ENCODE measurements at places on chromosomes 11 and 22.

DNA sequence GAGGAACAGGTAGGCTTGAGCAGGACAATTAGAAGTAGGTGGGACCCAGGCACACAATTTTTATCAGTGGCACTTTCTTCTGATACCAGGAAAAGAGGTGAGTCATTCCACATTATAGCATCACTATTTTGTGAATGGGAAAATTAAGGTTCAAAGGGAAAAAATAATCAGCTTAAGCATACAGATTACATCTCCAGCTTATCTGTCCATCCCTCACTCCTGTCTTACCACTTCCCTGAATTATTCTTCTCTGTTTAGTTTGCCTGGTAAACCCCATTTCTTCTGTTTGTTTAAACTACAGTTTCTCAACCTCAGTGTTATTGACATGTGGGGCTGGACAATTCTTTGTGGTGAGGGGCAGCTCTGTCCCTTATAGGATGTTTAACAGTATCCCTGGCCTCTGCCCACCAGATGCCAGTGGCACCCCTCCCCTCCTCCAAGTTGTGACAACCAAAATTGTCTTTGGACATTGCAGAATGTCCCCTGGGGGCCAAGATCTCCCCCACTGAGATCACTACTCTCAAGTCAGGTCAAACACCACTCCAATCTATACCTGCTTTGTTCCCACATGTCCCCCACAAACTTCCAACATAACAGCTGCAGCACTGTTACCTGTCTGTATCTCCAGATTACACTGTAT is 8.5 kb upstream of the XBP1 start:
- no peak for DNase-seq

GRCh38 chr22:30430933-30431332 is 5.4 kb downstream of the MTFP1 start:
- DNase-seq = no peak

DNA sequence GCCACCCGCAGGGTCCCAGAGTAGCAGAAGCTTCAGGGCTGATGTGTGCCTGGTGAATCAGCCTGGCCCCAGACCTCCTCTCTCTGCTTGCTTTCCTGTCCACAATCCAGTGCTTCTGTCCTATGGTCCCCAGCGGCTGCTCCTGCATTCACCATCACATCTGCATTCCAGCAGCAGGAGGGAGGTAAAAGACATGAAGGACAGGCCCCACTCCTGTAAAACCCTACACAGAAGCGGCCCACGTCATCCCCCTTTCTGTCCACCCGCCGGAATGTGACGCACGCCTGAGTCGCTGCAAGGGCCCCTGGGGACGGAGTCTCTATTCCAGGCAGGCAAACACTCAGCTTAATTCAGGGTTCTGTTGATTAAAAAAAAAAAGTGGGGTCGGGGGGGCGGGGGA is 58.3 kb downstream of the CDKN1C start:
- peak; percentile 24 for DNase-seq

- DNase-seq = no peak
Observed at GRCh38 chr11:73029403-73029802, 112.7 kb downstream of the FCHSD2 start.

GRCh38 chr11:114326151-114326550 is 30.0 kb downstream of the NNMT start:
- no peak for DNase-seq

GRCh38 chr11:18332302-18332701 is 9.9 kb downstream of the GTF2H1 start:
- DNase-seq = no peak

GRCh38 chr11:71255800-71256479 is 3.6 kb upstream of the SHANK2 start:
- DNase-seq = no peak

- no peak for DNase-seq
Observed at GRCh38 chr11:115775846-115776245, 271.6 kb upstream of the CADM1 start.

GRCh38 chr11:126890561-126890960 is 110.0 kb downstream of the KIRREL3 start:
- DNase-seq = no peak

- DNase-seq = no peak
Observed at GRCh38 chr11:84455691-84456090, 1169.5 kb upstream of the CCDC90B start.

DNA sequence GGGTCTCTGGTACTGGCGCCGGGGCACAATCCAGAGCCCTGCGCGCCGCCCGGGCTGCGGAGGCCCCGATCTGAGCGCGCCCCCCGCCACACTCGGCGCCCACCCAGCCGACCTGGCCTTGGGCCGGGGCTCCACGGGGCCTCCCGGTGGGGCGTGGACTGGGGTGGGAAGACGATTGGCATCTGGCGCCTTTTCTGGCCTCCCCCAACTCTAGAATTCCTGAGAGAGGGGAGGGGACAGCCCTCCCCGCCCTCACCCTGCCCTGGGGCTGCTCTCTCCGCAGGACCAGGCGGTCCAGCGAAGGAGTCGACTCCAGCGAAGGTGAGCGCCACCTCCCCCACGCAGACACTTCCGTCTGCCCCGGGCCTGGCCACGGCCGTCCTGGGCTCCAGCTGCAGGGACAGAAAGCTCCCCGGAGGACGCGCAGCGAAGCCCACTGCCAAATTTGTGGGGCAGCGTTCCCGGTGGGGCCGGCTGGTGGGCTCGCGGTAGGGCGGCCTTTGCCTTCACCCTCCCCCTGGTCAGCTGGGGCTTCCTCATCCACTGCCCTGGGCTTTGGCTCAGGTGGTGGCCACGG is 593 bp downstream of the SSH3 start:
- no peak for DNase-seq

DNA sequence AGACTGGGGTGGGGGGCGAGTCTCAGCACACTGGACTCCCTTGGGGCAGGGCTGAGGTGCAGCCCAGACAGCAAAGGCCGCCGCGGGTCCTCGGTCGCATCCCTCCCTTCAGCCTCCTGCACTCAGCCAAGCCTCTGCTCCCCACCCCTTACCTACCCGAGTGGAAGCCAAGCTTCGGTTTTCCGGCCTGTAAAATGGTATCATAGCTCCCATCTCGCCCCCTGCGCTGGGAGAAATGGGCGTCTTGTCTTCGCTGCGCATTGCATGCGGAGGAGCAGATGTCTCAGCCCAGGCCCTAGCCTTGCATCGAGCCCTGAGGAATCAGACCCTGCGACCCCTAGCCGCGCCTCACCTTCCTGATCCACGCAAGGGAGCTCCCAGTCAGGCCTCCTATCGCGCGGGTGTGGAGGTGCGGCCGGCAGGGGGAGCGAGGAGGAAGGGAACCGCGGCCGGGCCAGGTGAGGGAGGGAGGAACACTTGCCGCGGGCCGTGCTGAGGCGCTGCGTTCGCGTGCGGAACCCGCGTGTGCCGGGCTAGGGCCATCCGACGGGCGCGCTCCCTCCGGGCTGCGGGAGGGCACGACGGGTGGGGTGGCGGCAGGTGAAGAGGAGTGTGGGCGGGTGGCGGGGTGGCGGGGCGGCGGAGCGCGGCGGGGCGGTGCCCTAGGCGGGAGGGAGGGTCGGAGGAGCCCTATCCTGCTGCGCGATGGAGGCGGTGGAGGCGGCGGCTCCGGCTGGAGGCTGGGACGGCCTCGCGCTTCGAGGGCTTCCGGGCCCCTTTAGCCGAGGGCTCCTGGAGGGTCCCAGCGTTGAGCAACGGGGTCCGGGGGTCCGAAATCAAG is 4.1 kb upstream of the TBX1 start:
- peak; percentile 47 for DNase-seq

- DNase-seq = no peak
Observed at GRCh38 chr11:86571273-86571948, 101.0 kb downstream of the ME3 start.

GRCh38 chr11:35043936-35044335 is 95.0 kb upstream of the CD44 start:
- peak; percentile 28 for DNase-seq

GRCh38 chr11:91970624-91971023 is 254.0 kb upstream of the FAT3 start:
- DNase-seq = no peak

GRCh38 chr11:75087319-75088305 is 9.1 kb downstream of the OR2AT4 start:
- no peak for DNase-seq

- DNase-seq = no peak
Observed at GRCh38 chr22:37910890-37911672, 5.0 kb downstream of the MICALL1 start.

DNA sequence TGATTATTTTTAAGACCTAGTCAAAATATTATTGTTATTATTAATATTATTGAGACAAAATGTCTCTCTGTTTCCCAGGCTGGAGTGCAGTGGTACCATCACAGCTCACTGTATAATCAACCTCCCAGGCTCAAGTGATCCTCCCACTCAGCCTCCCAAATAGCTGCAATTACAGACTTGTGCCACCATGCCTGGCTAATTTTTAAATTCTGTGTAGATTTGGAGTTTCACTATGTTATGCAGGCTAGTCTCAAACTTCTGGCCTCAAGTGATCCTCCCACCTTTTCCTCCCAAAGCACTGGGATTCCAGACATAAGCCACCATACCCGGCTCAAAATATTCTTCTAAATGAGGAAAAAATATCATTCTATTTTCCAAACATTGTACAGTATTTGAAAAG is 37.0 kb downstream of the SLC36A4 start:
- no peak for DNase-seq

- DNase-seq = no peak
Observed at GRCh38 chr11:111177037-111177871, 68.3 kb upstream of the POU2AF2 start.

DNA sequence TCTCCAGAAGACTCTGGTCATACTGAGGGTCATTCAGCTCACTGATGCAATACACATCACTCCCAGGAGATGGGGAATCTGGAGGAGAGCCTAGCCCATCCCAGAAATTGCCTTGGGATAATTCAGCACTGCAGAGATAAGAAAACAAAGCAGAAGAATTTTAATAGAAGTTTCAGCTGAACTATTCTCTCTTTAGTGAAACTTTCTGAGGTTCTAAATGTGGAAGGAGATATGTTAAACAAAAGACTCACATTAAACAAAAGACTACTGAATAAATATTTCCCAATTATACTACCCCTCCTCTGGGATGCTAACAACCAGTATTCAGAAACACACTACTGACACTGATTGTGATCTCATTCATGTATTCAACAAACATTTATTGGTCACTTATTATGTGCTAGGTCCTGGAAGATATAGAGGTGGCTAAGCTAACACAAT is 47.8 kb downstream of the C2CD3 start:
- no peak for DNase-seq

GRCh38 chr11:67054836-67055523 is 1.7 kb upstream of the RHOD start:
- peak; percentile 62 for DNase-seq

GRCh38 chr11:88275636-88276035 is 61.9 kb downstream of the CTSC start:
- DNase-seq = no peak

DNA sequence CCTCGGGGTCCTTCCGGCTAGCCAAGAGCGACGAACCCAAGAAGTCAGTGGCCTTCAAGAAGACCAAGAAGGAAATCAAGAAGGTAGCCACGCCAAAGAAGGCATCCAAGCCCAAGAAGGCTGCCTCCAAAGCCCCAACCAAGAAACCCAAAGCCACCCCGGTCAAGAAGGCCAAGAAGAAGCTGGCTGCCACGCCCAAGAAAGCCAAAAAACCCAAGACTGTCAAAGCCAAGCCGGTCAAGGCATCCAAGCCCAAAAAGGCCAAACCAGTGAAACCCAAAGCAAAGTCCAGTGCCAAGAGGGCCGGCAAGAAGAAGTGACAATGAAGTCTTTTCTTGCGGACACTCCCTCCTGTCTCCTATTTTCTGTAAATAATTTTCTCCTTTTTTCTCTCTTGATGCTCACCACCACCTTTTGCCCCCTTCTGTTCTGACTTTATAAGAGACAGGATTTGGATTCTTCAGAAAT is 1.9 kb upstream of the GCAT start:
- no peak for DNase-seq

Measured in NCI-H1436 (cell line).